ENCODE measurements at places on chromosomes 5 and 9.
A peak's percentile ranks its signal among the peaks of the same experiment; 100 is the strongest.

DNA sequence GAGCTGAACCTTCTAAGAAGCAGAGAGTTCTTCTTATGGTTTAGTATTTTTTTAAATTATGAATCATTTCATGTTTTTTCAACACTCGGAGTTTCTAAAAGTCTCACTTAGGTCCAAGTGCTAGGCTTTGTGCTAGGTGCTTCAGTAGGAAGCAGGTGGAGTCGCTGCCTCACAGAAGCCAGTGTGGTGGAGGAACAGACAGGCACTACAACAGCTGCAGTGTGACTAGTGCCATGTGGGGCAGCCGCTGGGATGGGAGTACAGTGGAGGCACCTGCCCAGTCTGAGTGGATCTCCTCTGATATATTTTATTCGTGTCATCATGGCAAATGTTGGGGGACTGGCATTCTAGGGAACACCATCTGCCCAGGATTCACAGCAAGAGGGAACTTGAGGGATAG lies 15.3 kb downstream of the PCDHGC5 start:
- DNase-seq: no peak

DNA sequence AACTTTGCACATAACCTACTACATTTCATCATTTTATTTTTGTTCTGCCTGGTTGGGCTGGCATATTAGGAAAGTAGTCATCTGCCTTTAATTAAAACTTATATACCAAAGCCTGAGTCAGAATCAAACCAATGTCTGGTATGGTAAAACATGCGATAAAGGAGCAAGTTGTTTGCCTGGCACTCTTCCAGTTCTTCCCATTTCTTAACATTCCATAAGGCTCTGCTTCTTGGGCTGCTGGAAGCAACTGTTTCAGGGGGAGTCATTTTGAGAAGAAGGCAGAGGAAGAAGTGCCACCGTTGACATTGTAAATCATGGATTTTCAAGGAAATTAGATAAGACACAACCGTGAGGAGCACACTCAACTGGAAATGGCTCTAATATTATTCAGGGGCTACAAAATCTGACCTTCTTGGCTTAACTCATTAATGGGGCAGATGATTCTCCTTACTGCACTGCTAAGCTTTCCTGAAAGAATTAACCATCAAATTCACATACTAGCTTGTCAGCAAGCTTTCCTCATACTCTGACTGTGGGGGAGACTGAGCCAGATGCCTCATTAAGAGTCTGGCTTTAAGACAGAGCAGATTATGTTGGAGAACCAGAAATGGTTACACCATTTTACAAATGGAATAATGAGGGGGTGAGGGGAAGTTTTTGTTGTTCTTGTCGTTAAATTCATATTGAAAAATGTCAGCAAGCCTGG lies 391.0 kb downstream of the TMEM232 start:
- DNase-seq: no peak

DNA sequence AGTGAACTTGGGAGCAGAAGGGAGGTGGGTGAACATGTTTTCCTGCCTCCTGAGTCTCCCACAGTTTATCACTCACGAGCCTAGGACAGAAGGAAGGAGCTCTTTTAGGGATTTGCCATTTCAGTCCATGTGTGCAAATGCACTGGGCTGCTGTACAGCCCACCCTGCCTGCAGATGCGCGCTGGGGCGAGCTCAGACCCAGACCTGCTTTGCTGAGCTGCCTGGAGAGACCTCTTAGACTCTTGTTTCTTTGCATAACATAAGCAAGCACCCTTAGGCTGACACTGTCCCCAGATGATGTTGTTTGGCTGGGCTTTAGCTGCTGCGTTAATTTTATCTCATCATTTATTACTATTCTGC lies 199.0 kb downstream of the CACNA1B start:
- no peak for DNase-seq

- DNase-seq: no peak
Observed at GRCh38 chr9:22240619-22241018, 206.0 kb upstream of the DMRTA1 start.

DNA sequence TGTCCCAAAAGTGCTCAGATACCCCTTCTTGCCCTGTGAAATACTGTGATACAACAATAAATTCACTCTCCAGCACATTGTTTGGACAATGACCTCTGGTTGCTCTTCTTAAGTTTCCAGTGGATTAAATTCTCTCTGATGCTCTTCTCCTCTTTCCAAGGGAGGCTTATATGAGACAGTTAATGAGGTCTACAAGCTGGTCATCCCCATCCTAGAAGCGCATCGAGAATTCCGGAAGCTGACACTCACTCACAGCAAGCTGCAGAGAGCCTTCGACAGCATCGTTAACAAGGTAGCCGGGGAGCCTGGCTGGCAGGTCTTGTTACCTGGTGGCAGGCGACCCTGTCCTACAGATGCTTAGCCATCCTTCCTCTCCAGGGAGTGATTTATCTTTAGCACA lies 226.5 kb downstream of the DOCK8 start:
- DNase-seq: peak; percentile 72

GRCh38 chr5:174733836-174734235 lies 9.5 kb downstream of the MSX2 start:
- no peak for DNase-seq

DNA sequence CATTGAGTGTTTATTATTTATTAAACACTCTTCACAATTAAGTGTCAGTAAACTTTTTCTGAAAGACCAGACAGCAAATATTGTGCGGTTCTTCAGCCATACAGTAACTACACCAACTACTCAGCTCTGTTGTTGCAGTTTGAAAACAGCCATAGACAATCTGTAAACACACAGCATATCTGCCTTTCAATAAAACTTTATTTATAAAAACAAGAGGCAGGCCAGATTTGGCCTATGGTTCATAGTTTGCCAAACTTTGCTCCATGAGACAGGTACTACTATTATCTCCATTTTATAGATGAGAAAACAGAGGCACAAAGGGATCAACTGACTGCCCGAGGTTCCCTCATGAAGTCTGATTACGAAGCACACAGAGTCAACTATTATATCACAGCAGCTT lies 11.5 kb downstream of the ADAMTS12 start:
- no peak for DNase-seq

DNA sequence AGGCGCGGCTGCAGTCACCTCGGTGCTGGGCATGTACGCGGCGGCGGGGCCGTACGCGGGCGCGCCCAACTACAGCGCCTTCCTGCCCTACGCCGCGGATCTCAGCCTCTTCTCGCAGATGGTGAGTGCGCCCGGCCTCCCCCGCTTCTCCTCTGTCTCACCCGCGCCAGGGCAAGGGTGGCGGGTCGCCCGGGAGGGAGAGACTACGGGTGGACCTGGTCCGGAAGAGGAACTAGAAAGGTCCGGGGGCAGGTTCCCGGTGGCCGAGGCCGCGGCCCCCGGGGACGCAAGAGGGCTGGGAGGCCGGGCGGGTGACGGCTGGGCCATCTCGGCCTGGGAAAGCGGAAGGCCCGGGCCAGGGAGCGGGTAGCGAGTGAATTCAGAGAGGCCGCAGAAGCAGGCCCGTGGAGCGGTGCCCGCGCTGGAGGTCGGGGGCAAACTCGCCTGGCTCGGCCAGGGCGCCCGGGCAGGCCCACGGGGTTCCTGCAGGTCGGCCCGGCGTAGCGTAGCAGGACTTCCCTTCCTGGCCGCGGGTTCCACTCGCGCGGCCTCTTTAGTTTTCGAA lies 711 bp downstream of the IRX1 start:
- no peak for DNase-seq

- no peak for DNase-seq
Observed at GRCh38 chr9:73596321-73596720, 444.7 kb downstream of the ANXA1 start.

- peak; percentile 50 for DNase-seq
Observed at GRCh38 chr9:8857068-8857925, 1057.7 kb upstream of the DMAC1 start.

DNA sequence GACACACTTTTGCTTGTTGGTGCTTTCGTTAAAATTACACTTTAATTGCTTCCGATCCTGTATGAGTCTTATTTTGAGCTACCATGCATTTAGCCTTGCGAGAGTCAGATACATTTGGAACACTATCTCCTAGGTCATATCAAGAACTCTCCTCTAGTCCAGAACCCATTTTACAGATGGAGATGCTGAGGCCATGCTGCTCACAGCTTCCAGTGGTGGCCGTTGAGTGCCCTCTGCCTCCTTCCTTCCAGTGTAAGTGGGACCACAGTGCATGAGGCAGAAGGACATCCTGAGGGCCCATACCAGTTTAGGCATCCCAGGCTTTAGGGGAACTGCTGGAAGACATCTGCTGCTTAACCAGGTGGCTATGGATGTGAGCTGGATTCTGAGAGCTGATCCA lies 6.9 kb downstream of the CCNI2 start:
- DNase-seq: no peak

GRCh38 chr5:83118976-83119375 lies 41.6 kb downstream of the XRCC4 start:
- no peak for DNase-seq

- DNase-seq: no peak
Observed at GRCh38 chr9:16602494-16602893, 268.0 kb downstream of the BNC2 start.

GRCh38 chr9:88196142-88196790 lies 58.0 kb upstream of the SPATA31C2 start:
- no peak for DNase-seq

DNA sequence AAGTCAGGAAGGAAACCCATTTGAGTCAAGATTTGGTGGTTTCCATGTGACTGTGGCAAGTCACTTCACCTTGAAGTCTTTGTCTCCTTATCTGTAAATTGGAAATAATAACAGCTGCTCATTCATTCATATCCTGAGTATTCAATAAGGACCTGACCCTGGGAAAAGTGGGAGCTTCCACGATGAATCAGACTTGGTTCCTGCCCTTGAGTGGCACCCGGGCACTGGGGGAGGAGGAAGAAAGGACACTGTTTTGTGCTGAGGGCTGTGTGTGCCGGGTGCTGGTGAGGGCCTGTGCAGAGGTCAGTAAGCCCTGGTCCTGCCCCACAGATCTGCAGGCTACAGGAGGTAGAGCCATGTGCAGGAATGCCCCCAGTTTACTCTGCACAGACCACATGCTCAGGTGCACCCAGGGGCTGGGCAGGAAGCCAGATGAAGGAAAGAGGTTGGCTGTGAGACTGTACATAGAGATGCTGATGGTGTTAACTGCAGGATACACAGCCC lies 6.8 kb downstream of the NDST1 start:
- no peak for DNase-seq

DNA sequence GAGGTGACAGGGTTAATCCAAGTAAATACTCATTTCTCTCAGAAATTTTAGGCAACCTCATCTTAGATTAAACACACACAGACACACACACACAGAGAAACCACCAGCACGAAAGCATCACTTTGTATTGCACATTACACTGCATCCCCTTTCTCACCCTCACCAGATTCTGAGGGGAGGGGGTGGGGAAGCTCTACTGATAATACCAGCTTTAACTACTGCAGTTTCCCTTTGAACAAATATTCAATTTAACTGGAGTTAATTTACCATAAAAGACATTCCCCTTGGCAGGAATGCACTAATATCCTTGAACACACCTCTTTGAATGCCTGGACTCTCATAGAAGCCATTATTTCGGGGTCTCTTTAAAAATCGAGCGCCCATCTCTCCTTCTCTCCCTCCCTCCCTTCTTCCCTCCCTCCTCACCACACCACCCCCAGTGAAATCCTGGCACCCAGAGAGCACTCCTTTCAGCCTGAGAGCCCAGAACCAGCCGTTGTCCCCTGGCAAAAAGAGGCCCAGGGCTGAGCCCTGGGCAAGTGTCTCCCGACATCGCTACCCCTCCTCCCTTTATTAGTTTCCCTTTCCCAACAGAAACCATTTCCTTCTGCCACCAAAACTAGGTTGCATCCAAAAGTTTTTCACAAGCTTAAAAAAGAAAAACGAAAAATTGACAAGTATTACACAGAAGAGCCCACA lies 2.8 kb upstream of the NFIB start:
- no peak for DNase-seq

DNA sequence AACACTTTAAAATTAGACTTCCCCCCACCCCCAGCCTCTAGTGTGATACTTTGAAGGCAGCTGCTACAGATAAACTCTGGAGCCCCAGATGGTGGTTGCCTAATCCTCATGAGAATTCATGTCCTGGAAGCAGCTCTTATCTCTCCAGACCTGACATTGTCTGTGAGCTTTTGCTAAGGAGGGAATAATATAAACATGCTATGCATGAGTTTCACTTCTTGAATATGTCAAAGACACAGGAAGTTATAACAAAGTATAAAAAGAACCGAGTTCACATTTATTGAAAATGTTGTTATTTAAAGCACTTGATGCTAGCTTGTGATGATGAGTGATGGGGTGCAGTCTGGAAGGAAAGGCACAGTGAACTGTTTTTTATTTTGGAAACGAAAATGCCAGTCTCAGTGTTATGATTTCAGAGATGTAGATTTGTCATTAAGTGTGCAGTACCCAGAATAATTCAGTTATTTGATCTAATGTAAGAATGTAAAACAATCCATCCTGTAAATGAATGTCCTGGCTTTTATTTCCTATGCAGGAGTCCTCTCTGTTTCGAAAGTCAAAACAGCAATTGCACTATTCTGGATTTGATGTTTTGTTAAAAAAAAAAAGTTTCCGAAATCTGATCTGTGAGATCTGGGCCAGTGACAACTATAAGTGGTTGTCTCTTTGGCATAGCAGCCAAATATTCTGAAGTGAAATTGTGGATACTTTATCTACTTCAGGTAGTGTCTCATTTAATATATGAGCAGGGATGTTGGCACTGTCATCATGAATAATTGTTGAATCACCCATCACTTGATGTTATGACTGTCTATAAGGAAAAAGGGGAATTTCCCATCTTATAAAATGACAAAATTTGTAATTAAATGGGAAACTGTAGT lies 77.0 kb downstream of the ZCCHC7 start:
- DNase-seq: no peak

DNA sequence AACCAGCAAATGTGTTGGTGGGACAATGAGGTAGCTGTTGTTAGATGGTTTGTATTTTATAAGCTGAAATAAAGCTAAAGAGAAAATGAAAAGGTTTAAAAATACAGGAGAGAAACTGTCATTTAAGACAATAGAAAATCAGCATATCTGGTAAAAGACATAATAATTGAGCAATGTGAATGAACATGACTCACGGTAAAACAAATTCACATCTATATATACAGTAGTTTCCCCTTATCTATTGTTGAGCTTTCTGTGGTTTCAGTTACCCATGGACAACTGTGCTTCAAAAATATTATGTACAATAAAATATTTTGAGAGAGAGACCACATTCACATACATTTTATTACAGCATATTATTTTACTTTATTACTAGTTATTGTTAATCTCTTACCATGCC lies 1649.8 kb downstream of the EFNA5 start:
- no peak for DNase-seq

GRCh38 chr5:1174122-1174936 lies 27.1 kb upstream of the SLC6A19 start:
- DNase-seq: no peak

DNA sequence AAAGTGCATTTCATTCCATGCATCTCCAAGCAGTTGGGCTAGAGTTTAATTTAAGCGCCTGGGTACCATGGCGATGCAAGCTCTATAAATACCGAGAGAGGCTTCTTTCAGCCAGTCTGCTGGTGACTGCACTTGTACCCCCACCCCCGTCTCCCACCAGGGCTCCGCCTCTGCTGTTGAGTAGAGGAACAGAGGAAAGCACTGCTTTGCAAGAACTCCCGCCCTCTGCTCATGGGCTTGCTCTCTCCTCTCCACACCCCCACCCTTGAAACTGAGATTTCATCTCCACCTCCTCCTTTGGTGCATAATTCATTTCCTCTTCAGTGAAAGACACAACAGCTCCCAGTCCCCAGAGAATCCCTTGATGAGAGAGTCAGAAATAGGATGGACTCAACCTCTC lies 5.1 kb upstream of the WWC1 start:
- DNase-seq: no peak
